Stomach (tissue), 19 donors: ENCODE measurements at places on chromosomes 7 and 10.

- H3K4me3 ChIP-seq = no peak overlapping the region
- no peaks in the 10 kb centered on the region for H3K4me1 ChIP-seq
- no peak overlapping the region for H3K27ac ChIP-seq
- no peaks in the 10 kb centered on the region for H3K36me3 ChIP-seq
Measured at GRCh38 chr10:71790749-71791440, 17.6 kb upstream of the VSIR start.

GRCh38 chr7:47952224-47952623 lies 4.0 kb upstream of the PKD1L1 start:
- peaks cover 20% of the 10 kb centered on the region for H3K4me1 ChIP-seq
- H3K36me3 ChIP-seq = peaks cover 29% of the 10 kb centered on the region
- DNase-seq = no peak
- H3K4me3 ChIP-seq = no peak overlapping the region
- no peaks in the 10 kb centered on the region for H3K27me3 ChIP-seq
- no peak overlapping the region for H3K27ac ChIP-seq

GRCh38 chr7:116671681-116672595 lies at the start of gene MET:
TSS of gene MET (plus strand) at chr7:116672196. CDS start at chr7:116699085, 26,889 bp downstream.
- H3K4me1 ChIP-seq = peaks cover 32% of the 10 kb centered on the region
- no peaks in the 10 kb centered on the region for H3K36me3 ChIP-seq
- H3K4me3 ChIP-seq = peak within 1 kb of the TSS; percentile 65
- DNase-seq = peak; percentile 84
- H3K27me3 ChIP-seq = no peaks in the 10 kb centered on the region

GRCh38 chr7:71795410-71795809 lies 616.7 kb downstream of the CALN1 start:
- H3K4me1 ChIP-seq = no peaks in the 10 kb centered on the region
- H3K27me3 ChIP-seq = no peaks in the 10 kb centered on the region
- no peaks in the 10 kb centered on the region for H3K36me3 ChIP-seq
- H3K27ac ChIP-seq = no peak overlapping the region
- DNase-seq = no peak
- no peak overlapping the region for H3K4me3 ChIP-seq

- H3K4me1 ChIP-seq = peaks cover 4% of the 10 kb centered on the region
- no peak overlapping the region for H3K27ac ChIP-seq
- H3K27me3 ChIP-seq = no peaks in the 10 kb centered on the region
- H3K4me3 ChIP-seq = no peak overlapping the region
Measured at GRCh38 chr7:149871576-149871975, 2.2 kb upstream of the ATP6V0E2 start.

GRCh38 chr7:131042269-131043160 lies 285.2 kb upstream of the MKLN1 start:
- H3K36me3 ChIP-seq = peaks cover 6% of the 10 kb centered on the region
- no peak overlapping the region for H3K27ac ChIP-seq
- no peak for DNase-seq
- H3K4me3 ChIP-seq = no peak overlapping the region
- H3K4me1 ChIP-seq = peaks cover 15% of the 10 kb centered on the region

- H3K27me3 ChIP-seq = no peaks in the 10 kb centered on the region
- DNase-seq = no peak
- no peak overlapping the region for H3K27ac ChIP-seq
Measured at GRCh38 chr10:97852277-97852676, 2.6 kb downstream of the GOLGA7B start.

DNA sequence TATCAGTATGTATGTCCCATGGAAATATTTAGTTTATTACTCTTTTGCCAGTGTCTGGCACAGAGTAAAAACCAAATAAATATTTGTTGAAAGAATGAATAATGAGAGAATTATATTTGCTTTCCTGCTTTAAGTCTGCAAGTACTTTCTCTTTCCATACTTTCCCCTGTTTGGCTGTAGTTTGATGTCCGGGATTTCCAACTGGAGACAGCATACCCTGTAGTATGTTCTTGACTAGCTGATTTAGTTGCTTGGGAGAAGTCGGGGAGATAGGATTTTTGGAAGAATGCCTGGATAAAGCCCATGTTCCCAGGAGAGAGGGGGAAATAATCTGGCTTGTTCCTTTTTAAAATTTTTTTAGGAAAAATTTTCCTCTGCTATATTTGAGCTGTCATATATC lies 516.1 kb downstream of the CCSER2 start:
- H3K27ac ChIP-seq = no peak overlapping the region
- no peak overlapping the region for H3K4me3 ChIP-seq
- no peaks in the 10 kb centered on the region for H3K27me3 ChIP-seq
- no peaks in the 10 kb centered on the region for H3K4me1 ChIP-seq
- DNase-seq = peak; percentile 58
- H3K36me3 ChIP-seq = no peaks in the 10 kb centered on the region

DNA sequence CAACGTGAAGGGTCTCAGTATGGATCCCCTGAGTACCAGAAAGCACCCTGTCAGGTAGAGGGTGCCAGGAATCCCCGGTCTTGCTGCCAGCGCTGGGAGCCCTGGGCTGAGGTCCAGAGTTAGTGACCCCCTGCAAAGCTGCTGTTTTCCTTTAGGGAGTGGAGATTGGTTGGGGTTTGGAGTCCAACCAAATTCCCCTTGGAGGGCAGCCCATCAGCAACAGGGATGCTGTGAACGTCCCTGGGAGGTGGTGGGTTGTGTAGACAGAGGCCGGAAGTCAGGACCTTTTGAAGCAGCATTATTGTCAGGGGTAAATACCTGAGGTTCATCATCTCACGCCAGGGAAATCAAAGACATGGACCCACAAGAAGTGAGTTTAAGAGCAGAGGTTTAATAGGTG lies 104.2 kb downstream of the COL26A1 start:
- DNase-seq = no peak
- no peaks in the 10 kb centered on the region for H3K27me3 ChIP-seq
- no peak overlapping the region for H3K27ac ChIP-seq
- no peaks in the 10 kb centered on the region for H3K36me3 ChIP-seq
- H3K4me1 ChIP-seq = no peaks in the 10 kb centered on the region
- no peak overlapping the region for H3K4me3 ChIP-seq

DNA sequence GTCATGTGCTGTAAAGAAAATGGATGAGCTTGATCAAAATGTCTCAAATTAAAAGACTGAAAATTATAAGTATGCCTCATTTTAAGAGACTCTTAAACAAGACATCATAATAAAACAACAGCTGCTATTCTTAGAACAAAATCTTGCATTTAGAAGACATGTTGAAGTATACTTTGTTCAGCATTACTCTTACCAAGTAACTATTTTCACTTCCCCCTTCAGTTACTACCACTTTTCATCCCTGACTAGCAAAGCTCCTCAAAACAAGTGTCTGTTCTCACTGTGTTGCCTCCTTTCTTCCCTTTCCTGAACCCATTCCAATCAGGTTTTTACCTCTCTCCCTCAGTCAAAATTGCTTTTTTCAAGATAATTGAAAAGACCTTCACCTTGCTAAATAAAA lies 31.6 kb downstream of the ELAPOR2 start:
- H3K36me3 ChIP-seq = no peaks in the 10 kb centered on the region
- no peaks in the 10 kb centered on the region for H3K4me1 ChIP-seq
- no peak overlapping the region for H3K4me3 ChIP-seq
- no peak for DNase-seq
- H3K27me3 ChIP-seq = no peaks in the 10 kb centered on the region

DNA sequence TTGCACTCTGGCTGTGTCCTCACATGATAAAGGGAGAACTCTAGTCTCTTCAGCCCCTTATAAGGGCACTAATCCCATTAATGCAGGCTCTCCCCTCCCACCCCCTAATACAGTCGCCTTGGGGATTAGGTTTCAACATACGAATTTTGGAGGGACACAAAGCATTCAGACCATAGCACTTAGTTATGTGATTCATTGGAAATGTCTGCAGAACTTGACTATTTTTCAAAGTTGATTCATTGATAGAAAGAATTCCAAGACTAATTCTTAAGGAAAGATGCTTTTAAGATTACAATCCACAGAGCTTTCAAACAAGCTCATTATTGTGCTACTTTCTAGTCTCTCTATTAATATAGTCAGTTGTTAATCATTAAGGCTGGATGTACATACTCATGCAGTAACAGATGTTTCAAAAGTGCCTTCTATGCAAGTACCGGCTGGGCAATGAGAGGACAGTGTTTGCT lies 85.3 kb upstream of the RPA3 start:
- H3K4me3 ChIP-seq = no peak overlapping the region
- no peak for DNase-seq
- no peaks in the 10 kb centered on the region for H3K27me3 ChIP-seq
- H3K4me1 ChIP-seq = peaks cover 4% of the 10 kb centered on the region
- H3K27ac ChIP-seq = no peak overlapping the region

GRCh38 chr10:93812659-93813338 lies 55.1 kb downstream of the LGI1 start:
- H3K4me1 ChIP-seq = peaks cover 10% of the 10 kb centered on the region
- no peak for DNase-seq
- no peaks in the 10 kb centered on the region for H3K27me3 ChIP-seq
- no peak overlapping the region for H3K27ac ChIP-seq
- H3K4me3 ChIP-seq = no peak overlapping the region

DNA sequence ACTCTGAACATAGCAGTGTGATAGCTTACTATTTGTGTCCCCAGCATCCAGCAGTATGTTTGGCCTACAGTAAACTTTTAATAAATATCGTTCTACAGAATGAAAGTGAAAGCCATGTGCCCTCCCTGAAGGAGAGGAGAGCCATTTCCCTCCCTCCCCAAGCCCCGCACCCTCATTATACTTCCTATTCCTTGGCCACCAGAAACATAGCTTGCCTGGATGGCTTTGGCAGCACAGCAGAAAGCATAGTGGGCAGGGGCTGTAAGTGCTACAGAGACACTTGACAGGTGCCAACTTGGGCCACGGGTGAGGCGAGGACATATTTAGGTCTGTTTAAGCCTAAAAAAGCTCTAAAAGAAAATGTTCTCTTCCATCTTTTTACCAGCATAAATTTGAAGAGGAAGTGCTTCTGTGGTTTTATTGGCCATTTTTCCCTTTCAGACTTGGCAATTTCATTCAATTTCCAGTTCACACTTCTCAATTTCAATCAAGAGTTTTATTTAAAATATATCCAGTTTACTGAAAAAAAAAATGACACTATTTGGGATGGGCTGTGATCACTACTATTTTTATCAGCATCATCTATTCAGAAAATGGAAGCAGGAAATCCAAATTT lies 12.7 kb downstream of the HHEX start:
- H3K4me3 ChIP-seq = no peak overlapping the region
- H3K36me3 ChIP-seq = no peaks in the 10 kb centered on the region
- no peak overlapping the region for H3K27ac ChIP-seq
- peaks cover 22% of the 10 kb centered on the region for H3K4me1 ChIP-seq
- H3K27me3 ChIP-seq = peaks cover 14% of the 10 kb centered on the region

DNA sequence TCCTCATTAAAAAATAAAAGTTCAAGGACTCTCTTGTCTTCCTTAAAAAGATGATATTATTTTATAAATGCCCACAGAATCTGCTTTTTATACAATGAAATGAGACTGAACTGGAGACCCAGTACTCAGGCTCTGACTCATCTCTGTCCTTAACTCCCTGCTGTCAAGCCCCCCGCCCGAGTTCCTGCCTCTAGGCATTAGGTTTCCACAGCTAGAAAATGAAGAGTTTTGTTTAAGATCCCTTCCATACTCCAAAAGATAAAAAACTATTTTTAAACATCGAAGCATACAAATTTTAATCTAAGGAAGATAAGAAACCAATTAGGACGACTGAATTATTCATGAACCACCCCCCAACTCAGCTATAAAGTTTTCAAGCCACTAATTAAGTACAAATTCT lies 97.7 kb upstream of the FEZF1 start:
- no peak for DNase-seq
- no peak overlapping the region for H3K4me3 ChIP-seq
- H3K4me1 ChIP-seq = no peaks in the 10 kb centered on the region

- no peaks in the 10 kb centered on the region for H3K27me3 ChIP-seq
- no peak overlapping the region for H3K27ac ChIP-seq
- no peak for DNase-seq
Measured at GRCh38 chr10:128377364-128377987, 251.3 kb upstream of the MKI67 start.

- H3K27ac ChIP-seq = no peak overlapping the region
- no peaks in the 10 kb centered on the region for H3K36me3 ChIP-seq
- H3K4me1 ChIP-seq = no peaks in the 10 kb centered on the region
- H3K4me3 ChIP-seq = no peak overlapping the region
Measured at GRCh38 chr7:22611758-22612079, 111.7 kb upstream of the STEAP1B start.

- H3K4me1 ChIP-seq = no peaks in the 10 kb centered on the region
- no peak overlapping the region for H3K27ac ChIP-seq
- no peaks in the 10 kb centered on the region for H3K36me3 ChIP-seq
- H3K4me3 ChIP-seq = no peak overlapping the region
- H3K27me3 ChIP-seq = no peaks in the 10 kb centered on the region
Measured at GRCh38 chr7:126578338-126578737, 674.4 kb downstream of the GRM8 start.

GRCh38 chr10:116608686-116609594 lies 11.8 kb upstream of the PNLIPRP2 start:
- H3K4me3 ChIP-seq = peak overlapping the region; percentile 14
- DNase-seq = peak; percentile 39
- peaks cover 18% of the 10 kb centered on the region for H3K4me1 ChIP-seq
- no peak overlapping the region for H3K27ac ChIP-seq
- peaks cover 24% of the 10 kb centered on the region for H3K27me3 ChIP-seq

DNA sequence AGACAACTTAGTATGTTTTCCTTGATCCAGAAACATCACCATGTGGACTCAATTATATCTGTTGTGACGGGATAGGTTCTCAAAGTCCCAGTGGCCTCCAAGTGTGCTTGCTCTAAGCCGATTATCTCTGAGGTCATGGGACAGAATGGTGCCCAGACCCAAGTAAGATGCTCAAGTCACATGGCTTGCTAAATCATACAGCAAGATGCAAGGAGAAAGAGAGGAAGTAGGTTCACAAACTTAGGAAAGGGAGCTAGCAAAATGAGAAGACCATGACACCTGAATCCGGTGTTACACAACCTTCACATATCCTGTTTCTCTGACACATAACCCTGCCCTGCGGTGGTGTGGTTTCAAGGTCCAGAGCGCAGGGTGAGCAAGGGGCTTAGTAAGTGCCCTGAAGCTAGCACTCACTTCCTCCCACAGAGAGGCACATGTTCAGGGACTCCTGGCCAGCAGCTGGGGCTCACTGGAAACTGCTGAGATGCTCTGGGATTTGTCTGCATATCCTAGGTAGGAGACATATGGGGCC lies 590.9 kb upstream of the ANKRD30A start:
- no peaks in the 10 kb centered on the region for H3K27me3 ChIP-seq
- no peaks in the 10 kb centered on the region for H3K36me3 ChIP-seq
- no peak overlapping the region for H3K27ac ChIP-seq
- peak; percentile 38 for DNase-seq
- no peak overlapping the region for H3K4me3 ChIP-seq
